CD4-positive, alpha-beta T cell (primary cell): ENCODE measurements at places on chromosomes 13 and 19.

GRCh38 chr19:10335352-10335985 is 2.1 kb upstream of the RAVER1 start:
- H3K27me3 ChIP-seq, result no peaks in the 10 kb centered on the region
- no peak overlapping the region for H3K4me3 ChIP-seq
- H3K27ac ChIP-seq, result no peak overlapping the region
- no peak for DNase-seq
- H3K36me3 ChIP-seq, result peaks cover 25% of the 10 kb centered on the region
- peaks cover 74% of the 10 kb centered on the region for H3K4me1 ChIP-seq

- peaks cover 62% of the 10 kb centered on the region for H3K27me3 ChIP-seq
- peak; percentile 62 for DNase-seq
- no peak overlapping the region for H3K4me3 ChIP-seq
- peaks cover 34% of the 10 kb centered on the region for H3K4me1 ChIP-seq
- no peaks in the 10 kb centered on the region for H3K36me3 ChIP-seq
Observed at GRCh38 chr19:53906211-53907192, 2.6 kb upstream of the CACNG7 start.

GRCh38 chr19:42440357-42441048 is 2.2 kb downstream of the CXCL17 start:
- no peak overlapping the region for H3K4me3 ChIP-seq
- no peaks in the 10 kb centered on the region for H3K27me3 ChIP-seq
- H3K36me3 ChIP-seq, result no peaks in the 10 kb centered on the region
- H3K27ac ChIP-seq, result no peak overlapping the region
- peak; percentile 89 for DNase-seq
- H3K4me1 ChIP-seq, result peaks cover 35% of the 10 kb centered on the region

DNA sequence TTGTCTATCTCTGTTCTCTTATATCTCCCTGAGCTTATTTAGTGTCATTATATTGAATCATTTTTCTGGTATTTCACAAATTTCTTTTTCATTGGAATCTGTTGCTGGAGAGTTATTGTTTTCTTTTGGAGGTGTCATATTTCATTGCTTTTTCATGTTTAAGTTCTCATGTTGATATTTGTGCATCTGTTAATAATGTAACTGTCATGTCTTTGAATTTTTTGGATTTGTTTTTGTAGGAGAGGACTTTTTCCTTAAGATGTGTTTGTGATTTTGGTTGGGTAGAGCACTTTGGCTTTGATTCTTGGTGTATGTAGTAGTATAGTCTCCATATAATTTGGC is 64.0 kb downstream of the DNAJC3 start:
- H3K4me1 ChIP-seq, result peaks cover 12% of the 10 kb centered on the region
- DNase-seq, result no peak

GRCh38 chr13:40193286-40194223 is 472.9 kb downstream of the FOXO1 start:
- H3K36me3 ChIP-seq, result no peaks in the 10 kb centered on the region
- no peak for DNase-seq
- H3K27me3 ChIP-seq, result no peaks in the 10 kb centered on the region

DNA sequence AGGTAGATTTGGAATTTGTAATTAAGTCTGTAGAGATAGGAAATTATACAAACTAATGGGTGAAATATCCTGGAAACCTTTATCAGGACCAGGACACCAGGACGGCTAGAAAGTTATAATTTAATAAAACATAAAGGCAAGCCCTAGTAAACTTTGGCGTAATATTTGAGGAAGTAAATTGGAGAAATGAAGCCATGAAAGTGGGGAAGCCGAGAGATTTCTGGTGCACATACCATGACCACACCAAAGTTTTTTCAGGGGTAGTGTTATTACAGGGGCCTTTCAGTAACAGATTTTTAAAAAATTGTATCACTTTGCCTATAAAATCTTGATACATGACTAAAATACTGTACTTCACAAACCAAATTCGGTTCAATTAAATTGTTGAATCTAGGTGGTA is 54.7 kb upstream of the URAD start:
- H3K36me3 ChIP-seq, result no peaks in the 10 kb centered on the region
- no peaks in the 10 kb centered on the region for H3K27me3 ChIP-seq
- no peak overlapping the region for H3K4me3 ChIP-seq
- no peak overlapping the region for H3K27ac ChIP-seq

DNA sequence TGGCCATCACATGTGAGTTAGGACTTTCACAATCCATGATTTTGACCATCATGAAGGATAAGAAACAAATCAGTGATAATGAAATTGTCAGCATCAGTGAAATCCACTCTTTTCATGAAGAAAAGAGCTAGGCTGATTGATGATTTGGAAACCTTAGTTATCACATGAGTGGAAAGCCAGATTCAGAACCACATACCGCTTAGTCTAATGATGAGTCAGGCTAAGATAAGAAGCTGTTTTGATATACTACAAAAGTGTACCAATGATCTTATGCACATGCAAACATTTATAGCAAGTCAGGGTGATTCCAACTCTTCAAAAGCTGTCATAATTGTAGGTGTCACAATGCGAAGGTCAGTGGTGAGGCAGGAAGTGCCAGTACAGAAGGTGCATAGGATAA is 519.3 kb downstream of the GPC6 start:
- H3K4me3 ChIP-seq, result no peak overlapping the region
- no peaks in the 10 kb centered on the region for H3K36me3 ChIP-seq
- H3K27me3 ChIP-seq, result no peaks in the 10 kb centered on the region
- H3K27ac ChIP-seq, result no peak overlapping the region
